Lung (tissue), 17 donors: ENCODE measurements at places on chromosomes 1 and 21. TPM values are rescaled to one million over a fixed set of nuclear protein-coding genes. Genes with fewer than 3 reads are reported as not detected.

The PGLYRP4 gene
- 1.0 TPM for total RNA-seq

The NTNG1 gene
- total RNA-seq: 26.7 TPM

The TENT5C gene
- 30.1 TPM for total RNA-seq

The HMCN1 gene
- total RNA-seq: 149 TPM

The C4BPB gene
- total RNA-seq: 6.5 TPM

The GBP5 gene
- total RNA-seq: 2.9 TPM

The ZNF695 gene
- total RNA-seq: 1.4 TPM

The SLFNL1 gene
- 9.2 TPM for total RNA-seq

The FNDC5 gene
- total RNA-seq: 0.18 TPM

The IL20 gene
- total RNA-seq: not detected

The ADAM30 gene
- total RNA-seq: not detected

The ARTN gene
- 2.7 TPM for total RNA-seq

The C1orf94 gene
- not detected for total RNA-seq

The MFAP2 gene
- 13.3 TPM for total RNA-seq

The C4BPA gene
- 158 TPM for total RNA-seq

The PLOD1 gene
- total RNA-seq: 89.5 TPM

The S100A12 gene
- total RNA-seq: 14.9 TPM

The ARHGEF19 gene
- 17.3 TPM for total RNA-seq

The LCE3E gene
- not detected for total RNA-seq

The FMN2 gene
- total RNA-seq: 2.0 TPM

The FCER1A gene
- not detected for total RNA-seq

The OR2M3 gene
- not detected for total RNA-seq

The WNT2B gene
- total RNA-seq: 6.3 TPM

The RALGPS2 gene
- total RNA-seq: 33.2 TPM

The COL9A2 gene
- total RNA-seq: 16.0 TPM

The CCDC185 gene
- not detected for total RNA-seq
